ENCODE measurements at places on chromosomes 16 and 17.

- no peak for DNase-seq
Measured at GRCh38 chr16:17944345-17944744, 392.2 kb downstream of the NPIPA8 start.

DNA sequence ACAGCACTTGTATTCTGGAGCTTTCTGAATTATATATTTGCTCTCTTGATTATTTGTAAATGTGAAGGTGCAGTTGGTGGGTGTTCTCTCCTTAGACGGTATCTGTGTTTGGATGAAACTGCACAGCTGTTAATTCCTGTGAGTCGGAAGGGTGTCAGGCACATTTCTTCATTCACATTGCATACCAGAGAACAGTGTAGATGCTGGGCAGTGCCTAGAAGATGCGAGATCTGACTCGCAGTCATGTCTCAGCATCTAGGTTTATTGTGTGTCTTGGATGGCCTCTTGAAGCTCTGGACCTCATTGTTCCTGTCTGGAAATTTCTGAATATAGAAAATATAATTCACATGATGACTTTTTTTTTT is 61.2 kb downstream of the CLEC16A start:
- DNase-seq: no peak

GRCh38 chr16:56332464-56333079 is 92.8 kb downstream of the AMFR start:
- DNase-seq: no peak

DNA sequence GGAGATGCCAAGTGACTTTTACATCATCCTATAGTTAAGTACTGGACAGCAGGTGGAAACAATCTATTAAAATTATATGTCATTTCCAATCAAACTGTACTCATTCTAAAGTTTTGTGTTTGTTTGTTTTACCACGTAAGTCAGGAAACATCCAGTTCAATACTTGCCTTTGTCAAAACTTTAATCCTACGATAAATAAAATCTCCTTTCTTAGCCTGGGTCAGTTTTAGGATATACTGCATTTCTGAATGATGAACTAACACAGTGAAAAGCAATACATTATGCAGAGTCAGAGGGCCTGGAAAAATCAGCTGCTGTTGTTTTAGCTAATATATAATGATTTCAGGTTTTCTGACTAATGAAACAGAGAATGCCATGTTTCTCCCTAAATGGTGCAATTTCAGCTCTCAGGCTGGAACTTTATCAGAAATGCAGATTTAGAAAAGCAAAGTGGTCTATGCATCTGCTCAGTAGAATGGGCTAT is 756.4 kb downstream of the CDH11 start:
- DNase-seq: no peak

- no peak for DNase-seq
Measured at GRCh38 chr16:81718637-81719036, 60.5 kb upstream of the PLCG2 start.

- DNase-seq: no peak
Measured at GRCh38 chr17:7886227-7887037, 2.2 kb upstream of the CHD3 start.

DNA sequence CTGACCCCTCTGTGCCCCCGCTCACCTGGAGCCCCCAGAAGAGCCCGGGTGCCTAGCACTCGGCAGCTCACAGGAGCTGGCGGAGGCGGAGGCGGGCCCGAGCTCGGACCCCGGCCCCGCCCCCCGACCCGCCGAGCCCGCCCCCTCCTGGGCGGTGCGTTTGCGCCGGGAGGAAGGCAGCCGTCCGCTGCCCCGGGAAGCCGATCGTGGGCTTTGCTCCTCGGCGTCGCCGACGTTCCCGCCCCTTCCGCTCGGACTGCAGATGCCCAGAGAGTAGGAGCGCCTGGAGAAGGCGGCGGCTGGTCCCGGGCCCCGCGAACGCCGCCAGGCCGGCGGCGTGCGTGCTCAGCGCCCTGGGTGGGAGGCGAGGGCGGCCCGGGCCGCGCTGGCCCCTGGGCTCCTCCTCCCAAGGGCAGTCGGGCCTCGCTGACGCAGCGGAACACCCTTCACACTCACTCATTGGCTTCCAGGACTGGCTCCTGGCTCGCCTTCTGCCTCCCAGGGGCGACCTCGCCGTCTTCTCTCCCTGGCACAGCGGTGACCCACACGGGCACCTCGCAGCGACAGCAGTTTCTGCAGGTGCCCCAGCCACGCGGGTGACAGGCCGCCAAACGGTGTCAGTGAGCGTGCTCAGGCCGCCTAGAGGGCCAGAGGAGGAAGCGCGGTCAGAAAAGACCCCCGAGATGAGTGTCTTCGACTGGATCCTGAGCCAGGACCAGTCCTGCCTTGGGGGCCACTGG is at the start of gene PLSCR3:
PLSCR3 (minus strand) TSS at position 74 of the 740 bp plus-strand sequence. CDS start 415 bp downstream, outside the sequence.
- no peak for DNase-seq

DNA sequence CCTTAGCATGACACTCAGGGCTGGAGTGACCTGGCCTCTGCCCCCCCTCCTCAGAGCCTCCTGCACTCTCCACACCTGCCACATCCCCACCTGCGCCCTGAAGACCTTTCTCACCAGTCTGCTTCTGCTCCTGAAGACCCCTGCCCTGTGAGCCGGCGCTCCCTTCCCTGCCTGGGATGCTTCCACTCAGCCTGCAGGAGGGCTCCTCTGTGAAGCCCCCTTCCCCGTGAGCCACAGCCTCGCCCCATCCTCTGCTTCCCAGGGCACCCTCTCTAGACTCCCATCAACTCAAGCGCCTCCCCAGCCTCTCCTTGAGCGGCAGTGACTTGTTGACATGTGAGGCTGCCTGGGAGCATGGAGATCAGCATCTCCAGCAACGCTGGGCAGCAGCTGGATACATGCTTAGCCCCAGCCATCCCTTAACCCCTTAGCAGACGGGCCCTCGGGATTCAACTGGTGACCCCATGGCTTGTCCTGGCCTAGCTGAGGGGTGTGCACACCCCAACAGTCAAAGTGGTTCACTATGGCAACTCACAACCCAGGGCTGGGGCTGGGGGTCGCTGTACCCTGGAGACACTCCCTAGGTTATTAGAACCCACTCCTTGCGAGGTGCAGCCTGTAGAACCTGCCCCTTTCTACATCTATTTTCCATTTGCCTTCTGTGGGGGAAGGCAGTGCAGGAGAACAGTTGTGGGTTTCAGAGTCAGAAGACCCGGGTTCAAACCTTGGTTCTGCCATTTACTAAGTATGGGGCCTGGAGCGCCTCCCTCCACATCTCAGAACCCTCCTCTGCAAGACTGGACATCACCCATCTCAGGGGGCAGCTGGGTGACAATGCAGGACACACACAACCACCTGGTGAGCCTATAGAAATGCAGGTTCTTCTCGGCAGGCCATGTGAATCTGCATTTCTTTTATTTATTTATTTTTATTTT is 21.5 kb downstream of the TMEM235 start:
- no peak for DNase-seq

GRCh38 chr16:66376577-66377305 is 10.2 kb downstream of the CDH5 start:
- no peak for DNase-seq

GRCh38 chr16:929227-930073 is 41.3 kb downstream of the LMF1 start:
- DNase-seq: no peak

DNA sequence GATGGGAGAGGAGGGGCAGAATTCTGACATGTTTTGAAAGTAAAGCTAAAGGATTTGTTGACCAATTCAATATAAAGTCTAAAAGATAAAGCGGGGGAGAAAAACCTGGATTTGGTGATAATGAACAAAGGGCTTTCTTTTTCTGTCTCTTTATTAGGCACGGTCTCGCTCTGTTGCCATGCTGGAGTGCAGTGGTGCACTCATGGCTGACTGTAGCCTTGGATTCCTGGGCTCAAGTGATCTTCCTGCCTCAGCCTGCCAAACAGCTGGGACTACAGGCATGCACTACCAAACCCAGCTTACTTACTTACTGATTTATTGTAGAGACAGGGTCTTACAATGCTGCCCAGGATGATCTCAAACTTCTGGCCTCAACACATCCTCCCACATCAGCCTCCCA is 7.5 kb downstream of the CDR2 start:
- DNase-seq: no peak

GRCh38 chr17:66192378-66192687 is 400 bp upstream of the CEP112 start:
- DNase-seq: no peak

DNA sequence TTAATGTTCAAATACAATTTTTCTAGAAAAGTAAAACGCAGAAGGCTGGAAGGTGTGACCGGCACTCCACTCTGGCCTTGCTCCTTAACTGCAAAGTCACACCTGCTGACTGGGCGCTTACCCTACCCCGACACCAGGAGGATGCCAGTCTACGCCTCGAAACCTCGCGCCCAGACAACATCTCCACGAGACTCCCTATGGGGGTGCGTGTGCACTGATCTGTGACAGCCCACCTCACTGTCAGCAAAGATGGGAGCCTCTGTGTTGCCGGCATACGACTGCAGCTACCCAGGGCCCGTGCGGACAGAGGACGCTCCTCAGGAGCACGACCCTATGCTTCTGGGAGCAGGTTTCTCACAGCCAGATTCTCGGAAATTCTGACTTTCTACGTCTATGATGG is 26.1 kb downstream of the MAP1LC3B start:
- DNase-seq: no peak

- DNase-seq: no peak
Measured at GRCh38 chr17:36503456-36504155, 17.1 kb downstream of the ZNHIT3 start.

DNA sequence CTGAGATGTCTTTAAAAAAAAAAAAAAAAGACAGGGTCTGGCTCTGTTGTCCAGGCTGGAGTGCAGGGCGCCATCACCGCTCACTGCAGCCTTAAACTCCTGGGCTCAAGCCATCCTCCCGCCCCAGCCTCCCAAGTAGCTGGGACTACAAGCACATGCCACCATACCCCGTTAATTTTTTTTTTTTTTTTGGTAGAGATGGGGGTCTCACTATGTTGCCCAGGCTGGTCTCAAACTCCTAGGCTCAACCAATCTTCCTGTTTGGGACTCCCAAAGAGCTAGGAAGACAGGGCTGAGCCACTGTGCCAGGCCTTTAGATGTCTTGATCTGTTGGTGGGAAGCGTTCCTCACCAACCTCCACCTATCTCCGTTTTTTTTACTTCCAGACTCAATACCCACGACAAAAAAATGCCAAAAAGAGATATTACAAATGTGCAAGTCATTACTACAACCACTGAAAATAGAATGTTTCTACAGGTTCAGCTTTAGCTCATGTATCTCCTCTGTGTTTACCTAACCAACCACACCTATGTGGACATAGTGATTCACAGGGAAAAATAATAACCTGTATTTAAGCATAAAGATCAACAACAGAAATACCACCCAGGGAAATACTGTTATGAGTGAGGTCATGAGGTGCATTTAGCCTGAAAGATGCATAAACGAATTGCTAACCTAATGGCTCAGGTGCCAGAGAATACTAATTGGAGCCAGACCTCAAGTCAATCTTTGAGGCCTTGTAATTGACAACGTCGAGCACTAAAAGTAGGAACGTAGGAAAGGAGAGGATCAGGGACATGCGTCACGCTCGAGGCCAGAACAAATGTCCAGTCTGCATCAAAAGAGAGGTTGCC is 22.6 kb downstream of the NACA2 start:
- no peak for DNase-seq

- DNase-seq: no peak
Measured at GRCh38 chr16:58026139-58026704, 668 bp downstream of the MMP15 start.

- DNase-seq: no peak
Measured at GRCh38 chr17:17555151-17555550, 36.4 kb downstream of the PEMT start.

GRCh38 chr16:66668777-66669444 is 27.6 kb downstream of the CMTM4 start:
- peak; percentile 83 for DNase-seq

DNA sequence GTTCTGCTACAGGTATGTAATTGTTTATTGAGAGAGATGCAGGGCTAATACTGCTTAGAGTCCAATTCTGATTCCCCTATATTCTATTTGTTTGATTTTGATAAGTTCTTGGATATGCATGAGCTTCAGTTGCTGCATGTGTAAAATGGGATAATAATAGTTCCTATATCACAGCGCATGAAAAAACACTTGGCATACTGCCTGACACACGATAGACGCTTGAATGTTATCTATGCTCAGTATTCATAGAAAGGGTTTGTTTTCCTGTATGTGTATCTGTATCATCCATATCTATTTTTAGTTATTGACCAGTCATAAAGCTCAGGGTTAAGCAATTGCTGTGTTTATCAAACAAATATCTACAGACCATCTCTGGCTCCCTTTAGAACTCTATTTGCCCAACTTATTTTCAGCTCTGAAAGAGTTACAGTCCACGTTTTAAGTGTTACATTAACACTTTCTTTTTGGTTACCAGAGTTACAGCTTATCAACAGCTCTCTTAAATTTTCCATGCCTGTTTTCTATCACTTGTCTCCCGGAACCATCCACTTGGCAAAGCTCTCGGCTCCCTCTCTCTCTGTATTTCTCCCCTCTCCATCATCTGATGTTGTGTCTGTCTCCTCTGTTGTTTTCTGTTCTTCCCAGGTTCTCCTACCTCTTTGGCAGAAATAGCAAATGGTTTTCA is 334.8 kb downstream of the CBLN1 start:
- no peak for DNase-seq

- DNase-seq: peak; percentile 47
Measured at GRCh38 chr16:23587726-23588125, 8.4 kb downstream of the NDUFAB1 start.

DNA sequence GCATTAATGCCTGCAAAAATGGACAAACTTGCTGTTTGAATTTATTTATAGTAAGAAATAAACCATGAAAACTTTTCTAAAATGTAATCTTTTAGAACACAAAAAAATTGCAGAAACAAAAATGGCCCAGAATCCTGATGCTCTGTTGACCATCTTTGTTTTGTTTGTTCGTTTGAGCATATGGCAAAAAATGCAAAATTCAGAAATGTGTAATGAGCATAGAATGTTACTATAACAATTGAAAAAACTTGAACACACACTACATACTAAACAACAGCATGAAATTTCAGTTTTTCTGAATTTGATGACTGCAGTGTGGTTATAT is 1.1 kb upstream of the KPNA2 start:
- no peak for DNase-seq

DNA sequence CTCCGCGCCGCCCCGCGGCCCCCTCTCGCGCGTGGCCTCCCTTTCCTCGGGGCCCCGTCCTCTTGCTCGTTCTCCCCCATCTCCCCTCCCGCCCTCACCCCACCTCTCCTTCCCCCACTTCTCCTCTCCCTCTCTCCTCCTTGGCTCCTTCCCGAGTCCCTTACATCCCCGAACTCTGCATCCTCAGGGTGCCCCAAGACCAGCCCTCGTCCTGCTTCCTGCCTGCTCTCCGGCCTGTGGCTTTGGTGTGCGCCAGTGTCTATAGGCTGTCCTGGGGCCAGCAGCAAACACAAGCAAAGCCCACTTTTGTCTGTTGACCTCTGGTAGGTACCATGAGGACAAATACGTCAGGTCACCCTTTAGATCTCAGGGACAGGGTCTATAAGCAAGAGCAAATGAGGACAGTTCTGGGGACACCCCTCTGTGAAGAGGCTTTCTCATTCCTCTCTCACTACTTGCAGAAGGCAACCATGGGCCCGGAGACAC is 284 bp upstream of the COPZ2 start:
- no peak for DNase-seq

GRCh38 chr17:82237746-82238471 is 9.1 kb downstream of the SLC16A3 start:
- no peak for DNase-seq

- DNase-seq: no peak
Measured at GRCh38 chr16:78718141-78718540, 618.7 kb downstream of the WWOX start.

All from GM04503 (cell line).